Activated CD4-positive, alpha-beta T cell treated with anti-CD3 and anti-CD28 coated beads for 4 hours (primary cell): ENCODE measurements at places on chromosomes 4 and X.

DNA sequence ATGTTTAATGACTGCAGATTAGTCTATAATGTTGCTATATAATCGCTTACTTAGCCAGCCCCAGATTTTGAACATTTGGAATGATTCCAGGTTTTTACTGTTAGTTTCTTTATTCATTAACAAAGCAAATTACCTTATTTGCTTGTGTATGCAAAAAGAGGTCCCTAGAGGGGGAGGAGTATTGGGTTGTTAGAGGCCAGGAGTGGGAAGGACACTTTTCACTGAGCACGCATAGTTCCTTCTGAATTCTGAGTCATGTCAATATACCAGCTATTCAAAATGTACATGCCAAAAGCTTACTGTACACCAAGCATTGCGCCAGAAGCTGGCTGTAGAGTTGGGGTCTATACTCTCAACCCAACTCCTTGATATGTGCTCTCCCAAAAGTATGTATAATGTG is 5.1 kb upstream of the DGAT2L6 start:
- DNase-seq = no peak

DNA sequence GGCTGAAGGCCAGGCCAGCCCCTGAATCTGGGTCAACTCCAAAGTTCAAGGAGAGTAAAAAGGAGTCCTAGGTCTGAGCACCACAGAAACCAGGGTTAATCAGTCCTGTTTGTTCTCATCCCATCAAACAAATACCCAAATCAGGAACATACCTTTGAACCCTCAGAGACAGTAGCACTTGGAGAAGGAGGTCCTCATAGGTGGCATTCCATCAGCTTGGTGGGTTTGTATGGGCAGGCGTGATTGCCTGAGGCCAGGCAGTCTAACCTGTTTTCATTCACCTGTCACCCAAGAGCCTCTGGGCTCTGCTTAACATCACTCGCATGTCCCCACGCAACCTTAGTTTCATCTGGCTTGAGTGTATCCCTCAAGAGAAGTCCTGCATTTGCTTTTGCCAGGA is 17.5 kb upstream of the MBTPS2 start:
- DNase-seq = no peak

GRCh38 chr4:13182133-13182532 is 302.0 kb downstream of the RAB28 start:
- no peak for DNase-seq

- DNase-seq = no peak
These were observed 110.0 kb downstream of the ATRX start for GRCh38 chrX:77675986-77676385.

DNA sequence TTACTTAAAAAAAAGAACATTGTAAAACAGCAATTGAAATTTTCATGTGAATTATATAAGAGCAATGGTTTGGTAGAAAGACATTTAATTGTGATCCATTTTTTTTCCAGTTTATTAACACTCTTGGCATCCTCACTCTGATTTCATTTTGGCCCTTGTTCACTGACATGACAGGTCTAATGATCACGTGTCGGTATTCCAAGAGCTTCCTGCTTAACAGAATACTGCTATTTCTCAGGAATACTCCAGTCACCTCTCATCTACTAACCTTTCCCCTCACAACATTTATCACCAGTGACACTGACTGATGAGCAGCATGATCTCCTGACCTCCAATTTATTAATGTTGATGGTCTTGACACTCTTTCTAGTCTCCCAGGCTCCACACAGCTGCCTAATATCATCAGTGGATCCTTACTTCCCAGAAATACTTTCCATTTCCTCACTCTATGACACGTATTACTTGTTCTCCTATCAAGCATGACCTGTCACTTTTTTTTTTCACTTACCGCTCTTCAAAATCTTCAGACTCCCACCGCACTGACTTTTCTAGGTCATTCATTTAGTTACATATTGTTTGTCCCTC is 847.8 kb upstream of the SLIT2 start:
- DNase-seq = no peak

DNA sequence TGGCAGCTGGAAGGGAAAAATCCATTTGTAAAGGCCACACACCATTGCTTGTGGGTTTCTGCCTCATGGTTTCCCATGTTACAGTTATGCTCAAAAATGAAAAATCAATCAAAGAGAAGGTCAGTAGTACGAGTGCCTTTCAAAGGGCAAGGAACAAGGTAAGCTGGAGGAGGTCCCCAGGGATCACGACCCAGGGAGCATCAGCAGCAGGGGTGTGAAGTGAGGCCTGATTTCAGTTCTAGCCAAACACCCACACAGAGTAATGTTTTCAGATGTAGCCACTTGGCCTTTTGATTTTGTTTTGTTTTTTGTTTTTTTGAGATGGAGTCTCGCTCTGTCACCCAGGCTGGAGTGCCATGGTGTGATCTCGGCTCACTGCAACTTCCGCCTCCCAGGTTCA is 69.4 kb upstream of the AFAP1 start:
- no peak for DNase-seq

- no peak for DNase-seq
These were observed 5.2 kb upstream of the NDNF start for GRCh38 chr4:121077496-121077895.

- no peak for DNase-seq
These were observed 714.1 kb downstream of the FAT4 start for GRCh38 chr4:126028876-126029275.

DNA sequence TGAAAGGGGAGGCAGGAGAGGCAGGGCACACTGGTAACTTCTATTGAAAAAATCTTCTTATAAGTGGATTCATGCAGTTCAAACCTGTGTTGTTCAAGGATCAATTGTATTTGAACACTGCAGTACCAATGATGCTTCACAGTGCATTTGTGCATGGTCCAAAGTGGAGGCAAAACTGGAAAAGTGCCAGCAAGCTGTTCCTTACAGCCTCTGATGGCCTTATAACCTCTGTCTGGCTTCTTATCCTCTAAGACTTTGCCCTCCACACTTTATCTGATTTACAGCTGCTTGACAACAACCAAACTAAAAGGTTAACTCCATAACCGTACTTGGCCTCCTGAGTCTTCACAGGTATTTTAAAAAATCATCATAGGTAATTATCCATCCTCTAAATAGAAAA is 40.4 kb downstream of the MAGEB17 start:
- DNase-seq = no peak

DNA sequence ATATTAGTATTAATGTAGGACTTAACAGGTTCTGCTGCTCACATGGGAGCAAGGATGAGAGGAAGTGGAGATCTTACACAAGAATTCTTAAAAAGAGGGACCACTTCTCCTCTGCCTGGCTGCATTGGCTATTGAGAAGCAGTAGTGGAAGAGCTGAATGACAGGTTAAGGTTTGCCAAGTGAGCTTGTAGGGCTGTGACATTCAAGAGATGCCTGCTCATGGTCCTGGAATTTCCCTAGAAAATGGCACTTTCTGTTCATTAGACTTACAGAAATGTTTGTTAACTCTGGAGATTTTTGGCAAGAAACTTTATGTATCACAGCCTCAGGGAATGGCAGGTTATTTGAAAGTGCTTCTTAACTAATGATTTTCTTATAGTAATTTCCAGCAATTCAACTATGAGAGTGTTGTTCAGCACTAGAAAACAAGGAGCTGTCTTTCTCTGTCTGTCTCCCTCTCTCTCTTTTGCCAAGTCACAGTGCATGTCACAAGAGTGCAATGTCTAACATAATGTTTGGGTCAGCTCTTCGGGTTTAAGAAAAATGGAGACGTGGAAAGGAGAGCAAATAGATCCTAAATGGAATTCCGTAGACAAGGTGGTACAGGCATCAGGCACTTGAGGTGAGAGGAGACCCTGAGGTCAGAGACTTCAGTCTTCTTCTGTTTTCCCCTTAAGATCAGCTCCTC is 8.3 kb upstream of the NAP1L5 start:
- no peak for DNase-seq

DNA sequence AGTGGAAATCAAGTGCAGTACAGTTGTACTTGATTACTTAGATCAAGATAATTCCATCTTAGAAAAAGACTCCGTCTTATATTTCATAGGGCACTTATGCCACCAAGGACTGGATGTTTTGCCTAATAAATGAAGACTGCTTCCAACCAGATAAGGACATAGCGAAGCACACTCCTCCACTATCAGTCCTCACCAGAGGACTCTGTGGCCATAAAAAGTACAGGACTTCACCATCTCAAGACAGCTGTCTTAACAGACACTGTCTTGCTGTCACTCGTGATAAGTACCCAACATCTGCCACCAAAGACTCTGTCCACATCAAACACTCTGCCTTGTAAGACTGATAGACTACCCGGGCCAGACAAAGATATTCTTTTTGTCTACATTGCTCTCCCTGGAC is 352.0 kb downstream of the TRAM1L1 start:
- no peak for DNase-seq

DNA sequence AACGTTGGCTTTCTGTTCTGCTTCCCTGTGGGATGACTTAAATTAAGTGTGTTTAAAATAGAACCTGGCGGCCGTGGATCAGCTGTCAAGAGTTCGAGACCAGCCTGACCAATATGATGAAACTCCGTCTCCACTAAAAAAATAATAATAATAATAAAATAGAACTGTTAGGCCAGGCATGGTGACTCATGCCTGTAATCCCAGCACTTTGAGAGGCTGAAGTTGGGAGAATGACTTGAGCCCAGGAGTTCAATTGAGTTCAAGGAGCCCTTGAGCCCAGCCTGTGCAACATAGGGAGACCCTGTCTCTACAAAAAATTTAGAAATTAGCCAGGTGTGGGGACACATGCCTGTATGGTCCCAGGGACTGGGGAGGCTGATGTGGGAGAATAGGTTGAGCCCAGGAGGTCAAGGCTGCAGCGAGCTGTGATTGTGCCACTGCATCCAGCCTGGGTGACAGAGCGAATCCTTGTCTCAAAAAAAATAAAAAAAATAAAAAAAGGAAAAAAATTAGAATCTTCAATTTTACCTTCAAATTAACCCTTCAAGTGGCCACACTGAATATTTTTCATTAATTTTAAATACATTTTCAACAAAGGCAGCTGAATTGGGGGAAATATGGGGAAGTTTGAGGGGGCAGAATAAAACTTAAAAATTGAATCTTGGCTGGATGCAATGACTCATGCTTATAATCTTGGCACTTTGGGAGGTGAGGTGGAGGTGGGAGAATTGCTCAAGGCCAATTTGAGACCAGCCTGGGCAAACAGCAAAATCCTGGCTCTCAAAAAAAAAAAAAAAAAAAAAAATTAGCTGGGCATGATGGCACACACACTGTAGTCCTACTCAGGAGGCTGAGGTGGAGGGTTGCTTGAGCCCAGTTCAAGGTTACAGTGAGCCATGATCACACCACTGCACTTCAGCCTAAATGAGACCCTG is 31.8 kb upstream of the HSD17B13 start:
- no peak for DNase-seq

DNA sequence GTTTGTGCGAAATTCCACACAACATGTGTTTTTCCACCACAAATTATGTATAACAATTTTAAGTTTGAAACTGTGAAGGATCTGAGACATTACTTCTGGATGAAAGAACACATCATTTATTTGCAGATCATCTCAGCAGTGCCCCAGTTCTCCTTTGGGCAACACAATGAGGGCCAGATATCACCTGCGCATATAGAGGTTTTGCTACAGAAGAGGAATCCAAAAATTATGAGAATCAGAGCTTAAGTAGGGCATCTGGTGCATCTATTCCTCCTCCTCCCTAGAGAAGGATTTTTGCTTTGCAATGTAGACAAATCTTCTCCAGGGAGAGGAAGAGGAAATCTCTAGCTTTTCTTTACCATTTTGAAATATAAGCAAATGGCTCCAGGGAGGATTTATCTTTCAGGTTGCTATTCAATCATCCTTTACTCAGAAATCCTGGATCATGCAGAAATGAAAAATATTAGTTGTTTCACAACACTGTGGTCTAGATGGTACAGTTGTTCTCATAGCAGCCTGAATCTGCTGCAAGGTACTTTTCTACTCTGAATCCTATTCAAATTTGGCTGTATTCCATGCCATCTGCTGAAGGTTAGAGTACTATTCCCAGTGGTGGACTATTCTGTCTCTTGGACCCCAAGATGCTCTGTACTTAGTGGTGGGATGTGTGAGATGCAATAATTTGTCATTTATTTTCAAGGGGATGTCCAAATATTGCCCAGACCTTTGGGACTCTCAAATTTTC is 132.1 kb downstream of the SNCA start:
- no peak for DNase-seq

GRCh38 chrX:17417372-17417771 is 42.4 kb downstream of the NHS start:
- DNase-seq = no peak
